ENCODE measurements at places on chromosomes 11 and 22.

GRCh38 chr11:100753172-100753543 is 66.1 kb downstream of the ARHGAP42 start:
- DNase-seq: no peak

DNA sequence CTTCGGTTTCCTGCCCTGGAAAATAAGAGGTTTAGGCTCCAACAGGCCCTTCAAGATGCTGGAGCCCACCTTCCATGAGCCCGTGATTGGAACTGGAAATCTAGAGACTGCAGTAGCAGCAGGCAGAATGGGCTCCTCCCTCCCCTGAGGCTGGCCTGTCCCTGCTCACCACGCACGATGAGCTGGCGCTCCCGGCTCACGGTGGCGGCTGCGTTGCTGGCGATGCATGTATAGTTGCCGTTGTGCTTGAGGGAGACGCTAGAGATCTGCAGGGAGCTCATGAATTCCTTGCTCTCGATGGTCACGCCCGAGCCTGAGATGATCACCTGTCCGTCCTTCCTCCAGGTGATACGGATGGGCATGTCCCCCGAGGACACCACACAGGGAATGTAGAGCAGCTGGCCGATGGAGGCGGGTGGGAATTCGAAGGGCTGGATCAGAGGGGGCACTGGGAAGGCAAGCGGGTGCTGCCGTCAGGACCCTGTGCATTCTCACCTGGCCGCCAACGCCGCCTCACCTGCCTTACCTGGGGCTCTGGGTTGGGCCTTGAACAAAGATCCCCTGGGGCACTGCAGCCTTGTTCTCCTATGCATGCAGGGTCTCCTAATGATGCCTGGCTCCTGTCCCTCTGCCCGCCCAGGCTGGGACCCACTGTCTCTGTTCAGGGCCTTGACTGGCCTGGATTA is 177.8 kb downstream of the CEP164 start:
- DNase-seq: no peak

- no peak for DNase-seq
Measured at GRCh38 chr11:15662285-15662684, 547.6 kb downstream of the INSC start.

GRCh38 chr11:19380375-19380774 is 139.6 kb upstream of the E2F8 start:
- DNase-seq: no peak

GRCh38 chr22:20654343-20655208 is 119.3 kb upstream of the SERPIND1 start:
- DNase-seq: peak; percentile 50

- DNase-seq: no peak
Measured at GRCh38 chr22:36765943-36766450, 9.9 kb downstream of the IFT27 start.

All from NCI-H1417 (cell line).